ENCODE measurements at places on chromosomes 4 and X.

DNA sequence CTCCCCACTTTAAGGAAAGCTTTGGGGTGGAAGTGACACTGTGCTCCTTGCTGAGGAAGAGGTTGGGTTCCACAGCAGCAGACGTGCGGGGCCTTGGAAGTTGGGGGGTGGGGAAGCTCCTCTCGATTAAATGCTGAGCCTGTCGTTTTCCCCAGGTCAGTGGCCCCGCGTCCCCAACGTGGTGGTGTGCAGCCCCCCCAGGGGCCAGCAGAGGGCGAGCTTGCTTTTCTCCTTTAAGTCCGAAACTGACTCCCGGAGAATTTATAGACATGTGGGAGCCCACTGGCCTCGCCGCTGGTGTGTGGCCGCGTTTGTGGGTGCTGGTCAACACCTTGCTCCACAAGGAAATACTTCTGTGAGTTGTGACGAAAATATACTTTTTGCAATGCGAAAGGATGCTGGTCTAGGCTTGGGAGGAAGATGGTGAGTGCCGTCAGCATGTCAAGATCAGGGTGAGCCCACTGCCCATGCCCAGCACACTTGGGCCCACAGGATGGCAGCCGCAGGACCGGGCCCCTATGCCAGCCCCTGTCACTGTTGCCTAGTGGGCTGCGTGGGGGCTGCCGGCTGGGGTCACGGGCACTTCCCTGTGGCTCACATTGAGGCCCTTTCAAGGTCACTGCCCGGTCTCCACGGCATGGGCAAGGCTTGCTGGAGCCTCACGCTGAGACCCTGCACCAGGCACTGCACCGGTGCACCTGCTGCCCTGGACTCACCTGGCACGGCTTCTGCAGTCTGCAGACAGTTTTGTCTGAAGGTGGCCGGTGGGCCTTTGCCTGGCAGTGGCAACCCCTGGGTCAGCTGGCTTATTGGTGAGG lies 9.4 kb downstream of the UVSSA start:
- DNase-seq: peak; percentile 41

- DNase-seq: peak; percentile 8
These were observed 49.8 kb downstream of the TBCK start for GRCh38 chr4:106266201-106266600.

GRCh38 chr4:108047199-108047598 lies 57.5 kb downstream of the HADH start:
- DNase-seq: no peak

DNA sequence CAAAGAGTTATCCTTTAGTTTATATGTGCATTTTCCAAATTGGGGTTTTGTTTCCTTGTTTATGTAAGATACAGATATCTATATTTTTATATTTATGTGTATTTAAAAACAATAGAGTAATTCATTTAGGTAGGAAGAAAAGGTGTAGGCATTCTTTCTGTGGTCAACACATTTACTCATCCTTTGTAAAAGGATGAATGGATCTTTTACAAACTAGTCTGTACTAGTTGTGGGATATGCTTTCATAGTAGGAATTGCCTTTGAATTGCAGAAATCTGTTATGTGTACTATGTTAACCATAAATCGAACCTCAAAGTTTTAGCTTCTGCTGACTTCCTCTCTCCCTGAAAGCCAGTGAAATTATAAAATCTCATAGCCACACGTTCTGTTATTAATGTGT lies 128.5 kb downstream of the REPS2 start:
- no peak for DNase-seq

GRCh38 chrX:130625386-130625785 lies 223.6 kb downstream of the RBMX2 start:
- DNase-seq: no peak

- DNase-seq: no peak
These were observed 185.8 kb downstream of the APBB2 start for GRCh38 chr4:41028392-41029076.

- no peak for DNase-seq
These were observed 342.7 kb upstream of the PABPC4L start for GRCh38 chr4:134544303-134544770.

DNA sequence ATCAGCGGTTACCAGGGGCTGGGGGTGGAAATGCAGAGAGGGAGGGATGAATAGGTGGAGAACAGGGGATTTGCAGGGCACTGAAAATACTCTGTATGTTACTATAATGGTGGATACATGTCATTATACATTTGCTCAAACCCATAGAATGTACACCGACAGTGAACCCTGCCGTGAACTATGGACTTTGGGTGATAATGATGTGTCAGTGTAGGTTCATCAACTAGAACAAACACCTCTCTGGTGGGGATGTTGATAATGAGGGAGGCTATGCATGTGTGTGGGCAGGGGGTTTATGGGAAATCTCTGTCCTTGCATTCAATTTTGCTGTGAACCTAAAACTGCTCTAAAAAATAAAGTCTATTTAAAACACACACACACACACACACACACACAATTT lies 11.5 kb downstream of the HPSE start:
- DNase-seq: no peak

GRCh38 chr4:72326692-72327632 lies 242.1 kb downstream of the ADAMTS3 start:
- DNase-seq: no peak

DNA sequence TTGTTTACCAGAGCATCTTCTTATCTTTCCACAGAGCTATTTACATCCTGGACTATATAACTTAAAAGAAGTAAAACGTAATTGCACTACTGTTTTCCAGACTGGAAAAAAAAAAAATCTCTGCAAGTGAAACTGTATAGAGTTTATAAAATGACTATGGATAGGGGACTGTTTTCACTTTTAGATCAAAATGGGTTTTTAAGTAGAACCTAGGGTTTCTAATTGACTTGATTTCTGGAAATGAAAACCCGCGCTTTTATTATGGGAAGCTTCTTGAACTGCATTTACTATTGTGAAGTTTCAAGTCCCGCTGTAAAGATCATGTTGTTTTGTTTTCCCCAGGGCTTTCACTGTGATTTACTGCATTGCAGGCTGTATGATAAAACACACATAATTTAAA lies 162.7 kb downstream of the STIM2 start:
- no peak for DNase-seq

- DNase-seq: no peak
These were observed 35.6 kb upstream of the KCNE5 start for GRCh38 chrX:109660435-109661143.

DNA sequence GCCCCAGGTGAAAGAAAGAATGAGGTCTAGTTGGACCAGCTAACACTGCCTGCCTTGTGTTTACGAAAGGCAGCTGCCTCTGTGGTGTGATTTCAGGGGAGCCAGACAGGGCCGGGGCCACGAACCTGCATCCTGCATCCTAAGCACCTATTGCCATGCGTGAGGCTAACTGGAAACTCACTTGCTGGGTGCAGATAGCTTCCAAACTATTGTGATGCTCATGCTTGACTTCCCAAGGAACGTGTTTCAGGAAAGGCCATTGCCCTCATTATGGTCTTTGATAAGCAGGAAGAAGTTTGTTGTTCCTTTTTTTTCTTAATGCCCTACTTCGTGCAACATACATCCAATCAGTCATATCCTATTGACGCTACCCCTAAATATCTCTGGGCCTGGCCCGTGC lies 2.3 kb upstream of the IRF2 start:
- no peak for DNase-seq

- DNase-seq: no peak
These were observed 4.5 kb upstream of the TNIP3 start for GRCh38 chr4:121168446-121169281.

DNA sequence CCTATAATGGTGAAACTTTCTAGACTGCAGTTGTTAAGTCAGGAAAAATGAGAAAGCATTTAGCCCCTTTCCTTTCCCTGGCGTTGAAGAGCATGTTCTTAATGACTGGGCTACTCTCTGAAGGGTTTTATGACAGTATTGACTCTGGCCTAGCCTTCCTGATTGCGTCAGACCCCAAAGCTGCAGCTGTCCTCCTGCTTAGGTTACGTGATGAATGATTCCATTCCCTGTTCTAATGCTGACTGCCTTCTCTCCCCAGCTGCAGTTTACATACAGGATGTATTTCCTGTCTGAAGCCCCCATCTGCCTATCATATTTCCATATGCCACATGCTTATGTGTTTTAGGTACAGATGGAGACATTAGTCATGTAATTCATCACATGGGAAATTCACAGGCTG lies 105.8 kb upstream of the EGFL6 start:
- no peak for DNase-seq

- DNase-seq: no peak
These were observed 48.8 kb downstream of the PTCHD1 start for GRCh38 chrX:23383411-23383810.

DNA sequence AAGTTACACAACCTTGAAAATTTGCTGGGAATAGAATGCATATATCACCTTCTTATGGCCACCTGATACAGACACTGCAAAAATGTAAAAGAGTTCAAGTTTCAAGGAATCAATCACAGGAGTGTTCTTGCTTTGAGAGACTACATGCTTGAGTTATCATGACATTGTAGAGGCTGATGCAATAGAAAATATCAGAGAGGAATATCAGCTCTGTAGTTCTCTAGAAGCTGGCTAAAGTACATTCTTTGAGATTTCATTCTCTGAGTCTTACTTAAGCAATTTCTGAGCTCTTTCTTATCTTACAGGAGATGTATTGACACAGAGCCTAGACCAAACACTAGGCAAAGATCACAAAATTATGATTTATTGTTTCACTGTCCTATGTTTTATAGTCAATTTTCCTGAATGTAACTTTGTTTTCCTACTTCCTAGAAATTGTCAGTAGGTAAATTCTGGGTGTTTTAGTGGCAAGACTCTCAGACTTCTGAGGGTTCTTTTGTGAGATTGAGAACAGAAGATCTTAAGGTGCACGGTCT lies 152.1 kb upstream of the HPGD start:
- DNase-seq: no peak

DNA sequence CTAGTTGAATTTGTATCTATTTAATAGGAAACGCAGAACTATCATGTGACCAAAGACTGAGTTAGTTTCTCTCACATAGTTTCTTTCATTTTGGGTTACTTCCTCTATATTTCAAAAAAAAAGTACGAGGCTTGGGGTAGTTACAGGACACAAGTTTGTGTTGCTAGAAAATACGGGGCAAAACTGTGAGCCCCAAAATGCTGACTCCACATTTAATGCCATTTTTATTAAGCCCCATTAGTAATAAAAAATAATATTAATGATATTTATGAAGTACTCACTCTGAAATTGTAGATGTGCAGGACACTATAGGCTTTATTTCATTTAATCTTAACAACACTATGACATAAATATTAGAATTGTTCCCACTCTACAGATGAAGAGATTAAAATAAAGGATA lies 268.6 kb downstream of the DTHD1 start:
- no peak for DNase-seq

DNA sequence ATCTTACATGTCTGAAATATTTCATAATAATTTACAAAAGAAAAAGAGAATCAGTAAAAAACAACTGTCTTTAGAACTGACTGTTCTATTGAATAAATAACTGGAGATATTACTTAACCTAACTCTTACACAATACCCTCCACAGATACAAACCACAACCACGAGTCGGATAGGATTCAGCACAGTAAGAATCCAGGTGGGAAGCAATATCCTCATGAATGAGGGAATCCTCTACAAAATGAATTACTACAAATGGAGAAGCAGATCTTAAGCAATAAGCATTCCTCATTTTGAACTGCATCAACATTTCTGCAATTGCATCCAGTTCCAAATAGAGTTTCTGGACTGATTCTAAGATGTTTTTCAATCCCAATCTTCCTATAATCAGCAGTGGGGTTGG lies 227.1 kb downstream of the SH2D1A start:
- DNase-seq: no peak

DNA sequence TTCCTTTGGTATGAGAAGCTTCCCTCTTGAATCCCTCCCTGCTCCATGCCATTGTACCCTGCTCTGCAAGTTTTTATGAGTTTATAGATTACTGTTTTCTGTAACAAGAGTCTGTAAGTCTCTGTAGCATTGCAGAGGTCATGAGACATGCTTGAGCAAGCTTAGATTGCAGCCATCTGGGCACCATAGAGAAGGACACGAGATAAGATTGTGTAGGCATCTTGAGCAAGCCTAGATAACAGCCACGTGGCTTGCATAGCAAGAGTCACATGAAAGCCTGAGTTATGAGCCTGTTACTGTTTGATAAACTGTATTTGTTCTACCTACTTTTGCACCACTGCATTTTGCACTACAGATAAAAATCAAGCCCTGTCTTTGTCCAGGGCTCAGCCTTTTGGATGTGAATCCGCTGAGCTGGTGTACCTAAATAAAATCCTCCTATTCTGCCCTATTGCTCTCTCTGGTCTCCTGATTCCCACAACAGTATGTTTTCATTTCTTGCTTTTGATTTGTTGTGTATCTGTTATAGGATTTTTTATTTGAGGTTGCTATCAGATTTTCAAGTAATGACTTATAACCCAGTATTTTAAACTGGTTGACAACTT lies 127.4 kb upstream of the ANKRD50 start:
- no peak for DNase-seq

DNA sequence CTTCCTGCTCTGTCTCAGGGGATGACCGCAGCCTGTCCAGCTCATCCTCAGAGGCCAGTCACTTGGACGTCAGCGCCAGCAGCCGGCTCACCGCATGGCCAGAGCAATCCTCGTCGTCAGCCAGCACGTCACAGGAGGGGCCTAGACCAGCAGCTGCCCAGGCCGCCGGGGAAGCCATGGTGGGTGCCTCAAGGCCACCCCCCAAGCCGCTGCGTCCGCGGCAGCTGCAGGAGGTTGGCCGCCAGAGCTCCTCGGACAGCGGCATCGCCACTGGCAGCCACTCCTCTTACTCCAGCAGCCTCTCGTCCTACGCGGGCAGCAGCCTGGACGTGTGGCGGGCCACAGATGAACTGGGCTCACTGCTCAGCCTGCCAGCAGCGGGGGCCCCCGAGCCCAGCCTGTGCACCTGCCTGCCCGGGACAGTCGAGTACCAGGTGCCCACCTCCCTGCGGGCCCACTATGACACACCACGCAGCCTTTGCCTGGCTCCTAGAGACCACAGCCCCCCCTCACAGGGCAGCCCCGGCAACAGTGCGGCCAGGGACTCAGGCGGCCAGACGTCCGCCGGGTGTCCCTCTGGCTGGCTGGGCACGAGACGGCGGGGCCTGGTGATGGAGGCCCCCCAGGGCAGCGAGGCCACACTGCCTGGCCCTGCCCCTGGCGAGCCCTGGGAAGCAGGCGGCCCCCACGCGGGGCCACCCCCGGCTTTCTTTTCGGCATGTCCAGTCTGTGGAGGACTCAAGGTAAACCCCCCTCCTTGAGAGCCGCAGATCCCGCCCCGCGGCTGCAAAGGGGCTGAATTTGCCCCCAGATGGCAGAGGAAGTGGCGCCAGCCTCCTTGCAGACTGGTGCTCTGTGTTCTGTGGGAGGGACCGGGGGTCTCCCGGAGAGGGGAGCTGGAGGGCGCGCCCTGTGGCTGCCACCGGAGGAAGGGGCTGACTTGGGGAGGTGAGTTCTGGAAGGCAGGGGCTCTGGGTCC lies 29.9 kb downstream of the DOK7 start:
- no peak for DNase-seq

DNA sequence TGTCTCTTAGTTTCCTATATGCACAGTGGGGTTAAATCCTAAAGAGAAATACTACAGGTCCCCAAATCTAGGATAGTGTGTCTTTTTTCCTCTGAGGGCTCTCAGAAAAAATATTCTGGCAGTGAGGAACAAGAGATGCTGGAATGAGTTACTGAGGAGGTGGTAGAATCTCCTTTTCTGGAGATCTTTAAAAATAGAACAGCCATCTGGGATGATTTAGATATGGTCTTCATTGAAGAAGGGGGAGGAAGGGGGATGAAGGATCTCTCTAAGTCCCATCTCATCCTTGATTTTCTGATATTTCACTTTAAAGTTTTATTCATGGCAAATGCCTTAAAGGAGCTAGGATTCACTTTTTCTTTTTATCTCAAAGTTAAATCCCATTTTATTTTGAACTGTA lies 235.0 kb downstream of the MAML3 start:
- no peak for DNase-seq

GRCh38 chrX:138858438-138858837 lies 146.9 kb upstream of the FGF13 start:
- DNase-seq: no peak

All from naive thymus-derived CD4-positive, alpha-beta T cell (primary cell).